ENCODE measurements at places on chromosomes 6 and 20.

DNA sequence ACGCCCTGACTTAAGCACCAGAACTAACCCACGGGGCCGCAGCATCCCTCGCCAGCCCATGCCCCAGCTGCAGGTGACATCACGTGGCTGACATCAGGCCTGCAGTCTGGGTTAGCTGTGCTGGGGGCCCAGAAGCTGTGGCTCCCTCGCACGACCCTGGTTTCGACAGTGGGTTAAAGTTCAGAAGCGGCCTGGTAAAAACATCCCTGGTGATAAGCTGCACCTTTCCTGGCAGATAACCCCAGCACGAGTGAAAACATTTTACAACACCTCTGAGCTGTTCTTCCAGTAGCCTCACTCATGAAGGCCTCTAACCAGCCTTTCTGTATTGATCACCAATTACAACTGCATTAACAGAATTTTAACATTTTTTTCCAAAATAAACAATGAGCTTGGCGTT is 136.4 kb upstream of the RREB1 start:
- no peak for DNase-seq

GRCh38 chr6:11096109-11096508 is 2.5 kb downstream of the SMIM13 start:
- DNase-seq = no peak

- DNase-seq = no peak
Observed at GRCh38 chr20:37277253-37277593, 12.2 kb upstream of the MANBAL start.

- no peak for DNase-seq
Observed at GRCh38 chr6:61585504-61585903, 700.5 kb downstream of the KHDRBS2 start.

DNA sequence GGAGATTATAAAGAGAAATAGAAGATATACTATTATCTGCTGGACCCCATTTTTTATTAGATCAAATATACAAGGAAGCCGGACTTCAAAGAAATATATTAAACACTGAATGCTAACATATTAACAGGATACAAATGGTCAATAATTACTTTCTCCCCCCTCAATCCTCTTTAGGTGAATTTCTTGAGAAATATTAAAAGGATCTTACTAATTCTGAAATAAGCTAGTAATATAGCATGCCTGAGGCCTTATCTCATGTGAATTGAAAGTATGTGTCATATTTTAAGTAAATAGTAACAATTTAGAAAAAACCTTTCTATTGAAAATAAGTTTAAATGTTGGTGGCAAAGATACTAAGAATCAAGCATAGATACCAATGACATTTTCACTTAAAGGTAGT is 954.7 kb upstream of the MAN1A1 start:
- no peak for DNase-seq

GRCh38 chr6:92945799-92946198 is 473.6 kb downstream of the EPHA7 start:
- DNase-seq = no peak

GRCh38 chr6:1599469-1599868 is 10.2 kb upstream of the FOXC1 start:
- no peak for DNase-seq

DNA sequence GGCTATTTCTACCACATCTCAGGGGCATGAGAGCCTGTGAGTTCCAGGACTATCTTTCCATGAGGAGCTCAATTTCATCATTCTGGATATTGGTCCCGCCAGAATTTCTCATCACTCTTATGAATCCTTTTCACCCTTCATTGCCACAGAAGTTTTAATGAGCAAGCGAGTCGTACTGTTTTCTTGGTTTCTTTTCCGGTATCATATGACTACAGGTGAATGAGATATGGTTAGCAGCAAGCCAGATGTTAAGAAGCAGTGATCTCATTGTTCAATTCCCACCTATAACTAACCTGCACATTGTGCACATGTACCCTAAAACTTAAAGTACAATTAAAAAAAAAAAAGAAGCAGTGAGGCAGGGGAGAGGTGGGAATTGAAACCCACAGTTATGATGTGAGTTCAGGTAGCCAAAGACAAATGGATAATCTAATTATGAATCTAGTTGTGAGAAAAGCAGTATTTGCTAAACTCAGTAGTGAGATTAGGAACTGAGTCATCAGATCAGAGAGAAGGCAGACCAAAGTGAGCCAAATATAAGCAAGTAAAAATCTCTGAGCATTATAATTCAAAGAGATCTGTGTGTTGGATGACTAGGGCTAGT is 78.0 kb upstream of the ELOVL5 start:
- no peak for DNase-seq

DNA sequence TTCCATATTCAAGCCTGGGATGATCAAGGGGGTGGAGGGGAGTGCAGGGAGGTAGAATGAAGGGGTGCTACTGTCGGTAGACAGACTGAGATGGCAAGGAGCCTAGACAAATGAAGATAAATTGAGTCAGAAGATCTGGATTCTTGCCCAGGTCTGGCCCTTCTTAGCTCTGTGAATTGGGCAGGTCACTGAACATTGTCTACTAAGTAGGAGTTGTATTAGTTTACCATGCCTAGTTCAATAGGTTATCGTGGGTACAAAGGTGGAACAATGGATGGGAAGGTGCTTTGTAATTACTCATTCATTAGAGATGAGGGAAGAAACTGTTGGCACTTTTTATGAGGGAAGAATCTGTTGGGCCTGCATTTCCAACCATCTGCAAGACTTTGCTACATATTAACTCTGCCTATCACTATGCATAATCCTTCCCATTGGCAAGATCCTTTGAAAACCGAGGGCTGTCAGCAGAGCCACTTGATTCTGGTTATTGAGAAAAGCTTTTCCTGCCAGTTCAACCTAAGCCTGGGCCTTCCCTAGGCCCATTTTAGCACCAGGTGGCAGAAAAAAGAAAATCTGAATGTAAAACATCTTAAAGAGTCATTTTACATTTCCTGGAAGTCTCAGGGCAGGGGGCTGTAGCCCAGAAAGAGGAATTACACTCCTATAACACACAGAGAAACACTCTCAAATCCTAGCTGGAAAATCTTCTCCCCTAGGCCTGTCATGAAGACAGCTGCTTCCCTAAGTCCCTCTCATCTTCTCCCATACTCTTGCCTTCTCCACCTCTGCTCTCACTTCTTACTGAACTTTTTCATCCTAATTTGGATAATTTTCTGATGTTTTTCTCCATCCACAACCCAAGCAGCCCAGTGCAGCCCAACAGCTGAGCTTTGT is 103.5 kb downstream of the CD24 start:
- no peak for DNase-seq

Data from CD4-positive, alpha-beta T cell treated with Interleukin-2 at 100 ng/mL for 4 hours (primary cell).